Right kidney (tissue), 9 donors: ENCODE measurements at places on chromosomes 3 and 15.

GRCh38 chr3:481680-482079 lies 285.1 kb downstream of the CHL1 start:
- DNase-seq: no peak

GRCh38 chr15:81612631-81613030 lies 238.6 kb upstream of the TMC3 start:
- DNase-seq: no peak

DNA sequence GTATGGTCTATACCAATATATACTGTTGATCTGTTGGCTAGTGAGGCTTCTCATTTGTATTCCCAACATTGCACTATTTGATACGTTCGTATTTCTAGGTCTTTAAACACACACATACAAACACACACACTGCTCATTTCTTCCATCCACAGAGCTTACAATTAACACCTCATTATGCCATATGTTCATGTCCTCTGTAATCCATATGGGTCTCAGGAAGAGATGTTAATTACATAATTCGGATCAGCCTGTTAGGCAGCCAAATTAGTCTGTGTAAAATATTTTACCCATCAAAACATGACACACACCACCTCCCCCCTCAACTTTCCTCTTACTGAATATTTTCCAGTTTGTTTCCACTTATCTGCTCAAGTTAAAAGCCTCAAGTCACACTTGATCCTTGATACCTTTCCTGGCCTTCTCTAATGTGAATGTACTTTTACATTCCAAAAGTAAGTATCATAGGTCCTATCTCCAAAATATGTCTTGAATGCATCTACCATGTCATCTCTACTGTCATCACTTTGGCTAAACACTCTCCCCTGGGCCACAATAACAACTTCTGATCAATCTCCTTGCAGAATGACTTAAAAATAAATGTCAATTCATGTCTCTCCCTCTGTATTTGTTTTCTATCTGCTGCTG lies 28.2 kb downstream of the EOGT start:
- DNase-seq: no peak

DNA sequence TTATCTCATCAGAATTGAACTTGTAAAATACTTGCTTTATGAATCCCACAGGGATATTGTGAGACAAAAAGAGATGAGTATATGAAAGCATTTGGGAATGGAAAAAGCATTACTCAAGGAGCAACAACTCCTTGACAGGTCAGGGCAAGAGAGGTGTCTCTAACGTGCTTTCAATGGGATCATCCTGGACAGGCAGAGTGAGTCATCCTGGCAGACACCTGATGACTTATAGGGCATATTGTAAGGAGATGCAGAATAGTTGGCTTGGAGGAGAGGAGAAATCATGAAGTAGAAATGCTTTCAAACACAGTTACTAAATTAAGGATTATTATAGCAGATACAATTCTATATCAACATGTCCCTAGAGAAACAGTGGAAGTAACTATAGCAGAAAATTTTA lies 71.9 kb upstream of the THSD4 start:
- DNase-seq: no peak
